ENCODE measurements at places on chromosomes 3 and 15. TPM values are rescaled to one million over a fixed set of nuclear protein-coding genes. Genes with fewer than 3 reads are reported as not detected.

The OSBPL10 gene
- 12.3 TPM for total RNA-seq

The NPRL2 gene
- total RNA-seq: 13.2 TPM

The ZNF620 gene
- total RNA-seq: 7.6 TPM

The CHRFAM7A gene
- 0.60 TPM for total RNA-seq

The LMCD1 gene
- total RNA-seq: 38.9 TPM

The CD47 gene
- 70.1 TPM for total RNA-seq

The GRM2 gene
- total RNA-seq: 0.09 TPM

The GPR87 gene
- total RNA-seq: not detected

The TMCO5A gene
- not detected for total RNA-seq

The GOLGB1 gene
- 45.9 TPM for total RNA-seq

The GREM1 gene
- 2.1 TPM for total RNA-seq

The ZNF774 gene
- 1.2 TPM for total RNA-seq

The CHRNA7 gene
- total RNA-seq: 0.17 TPM

The KLHL25 gene
- total RNA-seq: 3.7 TPM

The SCAANT1 gene
- total RNA-seq: not detected

All from dermis lymphatic vessel endothelial cell (primary cell).